ENCODE measurements at places on chromosomes 5 and 9. TPM values are rescaled to one million over a fixed set of nuclear protein-coding genes. Genes with fewer than 3 reads are reported as not detected.

The RASEF gene
- 0.07 TPM for total RNA-seq

The TMEM215 gene
- total RNA-seq: not detected

The NOTCH1 gene
- 34.2 TPM for total RNA-seq

The NAA35 gene
- 18.8 TPM for total RNA-seq

The CXCL14 gene
- 0.26 TPM for total RNA-seq

All from smooth muscle cell of the pulmonary artery (primary cell).